ENCODE measurements at places on chromosomes 3 and 15. TPM values are rescaled to one million over a fixed set of nuclear protein-coding genes. Genes with fewer than 3 reads are reported as not detected.

DNA sequence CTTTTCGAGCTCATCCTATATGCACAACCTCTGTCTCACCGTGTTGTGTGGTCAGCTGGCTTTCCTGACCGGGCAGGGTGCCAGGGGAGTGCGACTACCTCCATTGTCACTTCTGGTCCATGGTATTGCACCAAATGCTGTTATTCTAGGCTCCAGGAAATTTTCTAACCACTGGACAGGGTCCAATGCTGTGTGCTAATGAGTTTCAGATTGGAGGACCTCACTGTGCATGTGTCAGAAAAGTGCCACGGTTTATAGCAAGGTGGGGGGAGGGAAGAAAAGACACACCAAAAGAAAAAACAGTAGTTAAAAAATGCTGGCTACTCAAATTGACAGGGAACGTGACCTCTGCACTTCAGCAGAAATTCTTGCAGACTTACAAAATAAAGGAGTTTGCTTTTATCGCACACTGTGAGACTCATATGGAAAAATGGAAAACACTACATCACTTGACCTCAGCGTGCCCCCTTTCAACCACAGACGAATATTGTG lies 480.1 kb downstream of the FOXP1 start:
- H3K36me3 ChIP-seq: peaks cover 15% of the 10 kb centered on the region
- H3K4me3 ChIP-seq: peak overlapping the region; percentile 47
- H3K27me3 ChIP-seq: no peaks in the 10 kb centered on the region
- H3K4me1 ChIP-seq: peaks cover 94% of the 10 kb centered on the region
- DNase-seq: no peak

- H3K27ac ChIP-seq: peak overlapping the region; percentile 42
- H3K4me3 ChIP-seq: no peak overlapping the region
- no peaks in the 10 kb centered on the region for H3K4me1 ChIP-seq
- peaks cover 15% of the 10 kb centered on the region for H3K36me3 ChIP-seq
- DNase-seq: no peak
Measured at GRCh38 chr3:196051282-196052076, 30.4 kb downstream of the TFRC start.

GRCh38 chr3:12237912-12238650 lies 50.8 kb upstream of the PPARG start:
- H3K27me3 ChIP-seq: peaks cover 47% of the 10 kb centered on the region
- H3K27ac ChIP-seq: no peak overlapping the region
- no peak for DNase-seq
- no peak overlapping the region for H3K4me3 ChIP-seq
- no peaks in the 10 kb centered on the region for H3K36me3 ChIP-seq

DNA sequence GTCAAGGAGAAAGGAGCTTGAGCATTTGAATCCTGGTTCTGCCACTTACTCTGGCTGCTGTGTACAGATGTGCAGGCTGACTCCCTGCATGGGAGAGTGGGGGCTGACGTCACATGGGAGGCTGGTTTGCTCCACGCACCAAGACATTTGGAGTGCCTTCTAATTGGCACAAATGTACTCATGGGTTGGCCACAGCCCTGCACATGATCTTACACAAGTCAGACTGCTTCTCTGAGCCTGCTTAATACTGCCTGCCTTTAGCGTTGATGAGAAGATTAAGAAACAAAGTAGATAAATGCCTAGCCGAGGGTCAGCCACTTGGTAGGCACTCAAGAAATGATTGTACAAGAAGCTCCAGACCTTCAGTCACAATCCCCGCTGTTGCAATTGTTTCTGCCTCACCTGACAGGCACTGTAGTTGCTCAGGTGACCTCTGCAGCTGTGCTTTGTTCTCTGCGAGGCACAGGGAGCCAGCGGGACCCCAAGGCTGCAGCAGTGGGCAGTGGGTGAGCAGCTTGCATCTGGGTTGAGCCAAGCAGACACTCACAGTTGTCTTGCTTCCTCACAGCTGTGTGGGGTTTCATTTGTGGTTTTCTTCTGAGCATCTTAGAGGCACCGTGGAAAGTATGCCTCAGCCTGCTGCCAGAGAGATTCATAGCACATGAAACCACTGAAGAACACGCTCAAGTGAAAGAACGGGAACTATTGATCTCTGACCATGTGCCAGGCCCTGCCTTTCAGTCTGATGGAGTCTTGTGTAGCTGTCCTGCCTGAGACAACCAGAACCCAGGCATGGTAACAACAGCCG lies 33.1 kb downstream of the GRK7 start:
- peaks cover 45% of the 10 kb centered on the region for H3K4me1 ChIP-seq
- no peaks in the 10 kb centered on the region for H3K27me3 ChIP-seq
- DNase-seq: peak; percentile 78
- H3K27ac ChIP-seq: peak overlapping the region; percentile 93
- H3K4me3 ChIP-seq: peak overlapping the region; percentile 88

DNA sequence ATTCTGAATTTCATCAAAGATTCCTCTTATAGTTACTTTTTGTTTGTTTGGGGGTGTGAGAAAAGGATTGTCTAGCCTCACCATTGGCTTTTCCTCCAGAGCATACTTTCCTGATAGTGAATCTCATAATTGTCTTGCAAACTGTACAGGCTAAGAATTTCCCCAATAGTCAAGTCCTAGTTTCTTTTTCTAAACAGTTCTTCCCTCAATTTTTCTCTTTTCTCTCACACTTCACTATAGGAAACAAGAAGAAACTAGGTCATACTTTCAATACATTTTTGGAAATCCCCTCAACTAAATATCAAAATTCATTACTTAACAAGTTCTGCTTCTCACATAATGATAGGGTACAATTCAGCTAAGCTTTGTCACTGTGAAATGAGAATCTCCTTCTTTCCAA lies 241.9 kb downstream of the IL20RB start:
- H3K4me1 ChIP-seq: no peaks in the 10 kb centered on the region
- H3K27ac ChIP-seq: no peak overlapping the region
- DNase-seq: no peak
- no peaks in the 10 kb centered on the region for H3K36me3 ChIP-seq
- H3K4me3 ChIP-seq: no peak overlapping the region

GRCh38 chr15:81007428-81008064 lies 6.8 kb downstream of the TLNRD1 start:
- H3K4me1 ChIP-seq: peaks cover 55% of the 10 kb centered on the region
- H3K4me3 ChIP-seq: no peak overlapping the region
- peaks cover 3% of the 10 kb centered on the region for H3K36me3 ChIP-seq
- peak overlapping the region; percentile 26 for H3K27ac ChIP-seq
- no peaks in the 10 kb centered on the region for H3K27me3 ChIP-seq
- no peak for DNase-seq

GRCh38 chr15:51281368-51281967 lies 56.9 kb downstream of the CYP19A1 start:
- peaks cover 15% of the 10 kb centered on the region for H3K27me3 ChIP-seq
- no peak overlapping the region for H3K4me3 ChIP-seq
- H3K4me1 ChIP-seq: peaks cover 4% of the 10 kb centered on the region
- DNase-seq: peak; percentile 21
- no peak overlapping the region for H3K27ac ChIP-seq
- H3K36me3 ChIP-seq: no peaks in the 10 kb centered on the region

DNA sequence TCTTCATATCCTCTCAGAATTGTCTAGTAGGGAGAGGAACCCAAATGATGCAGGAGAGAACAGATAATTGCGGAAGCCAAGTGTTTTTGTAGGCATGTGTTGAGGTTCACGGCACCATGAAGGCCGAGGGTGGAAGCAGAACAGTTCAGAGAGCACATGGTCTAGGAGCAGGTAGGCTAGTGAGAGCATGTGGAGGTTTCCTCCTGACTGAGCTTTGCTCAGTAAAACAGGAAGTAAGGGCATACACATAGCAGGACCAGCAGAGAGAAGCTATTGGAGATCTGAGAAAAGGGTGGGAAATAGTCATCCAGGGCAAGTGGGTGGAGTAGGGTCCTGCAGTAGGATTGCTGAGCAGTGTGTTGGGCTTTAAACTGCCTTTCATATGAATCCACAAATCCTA lies 491.1 kb downstream of the FHIT start:
- H3K4me1 ChIP-seq: no peaks in the 10 kb centered on the region
- H3K36me3 ChIP-seq: no peaks in the 10 kb centered on the region
- H3K4me3 ChIP-seq: no peak overlapping the region

DNA sequence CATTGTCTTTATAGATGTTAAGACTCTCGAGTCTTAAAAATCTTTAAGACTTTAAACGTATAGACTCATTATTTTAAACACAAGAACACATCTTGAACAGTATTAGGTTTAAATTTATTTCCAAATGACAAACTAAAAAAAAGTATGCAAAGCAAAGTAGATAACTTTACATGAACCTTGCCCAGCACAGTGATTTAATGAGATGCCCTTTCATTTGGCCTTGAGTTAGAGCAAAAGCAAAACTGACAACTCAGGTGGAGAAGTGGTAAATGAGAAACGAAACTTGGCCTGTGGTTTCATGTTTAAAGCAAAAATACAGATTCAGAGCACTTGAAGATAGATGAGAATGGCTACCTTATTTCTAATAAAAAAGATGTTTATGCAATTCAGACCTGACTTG lies 8.6 kb downstream of the GPR15 start:
- H3K36me3 ChIP-seq: peaks cover 8% of the 10 kb centered on the region
- H3K27ac ChIP-seq: peak overlapping the region; percentile 27
- peak overlapping the region; percentile 38 for H3K4me3 ChIP-seq
- peaks cover 86% of the 10 kb centered on the region for H3K4me1 ChIP-seq
- DNase-seq: peak; percentile 46
- no peaks in the 10 kb centered on the region for H3K27me3 ChIP-seq

- no peak overlapping the region for H3K27ac ChIP-seq
- H3K36me3 ChIP-seq: peaks cover 2% of the 10 kb centered on the region
- no peak for DNase-seq
- H3K27me3 ChIP-seq: no peaks in the 10 kb centered on the region
Measured at GRCh38 chr3:180898572-180898971, 13.9 kb upstream of the FXR1 start.

DNA sequence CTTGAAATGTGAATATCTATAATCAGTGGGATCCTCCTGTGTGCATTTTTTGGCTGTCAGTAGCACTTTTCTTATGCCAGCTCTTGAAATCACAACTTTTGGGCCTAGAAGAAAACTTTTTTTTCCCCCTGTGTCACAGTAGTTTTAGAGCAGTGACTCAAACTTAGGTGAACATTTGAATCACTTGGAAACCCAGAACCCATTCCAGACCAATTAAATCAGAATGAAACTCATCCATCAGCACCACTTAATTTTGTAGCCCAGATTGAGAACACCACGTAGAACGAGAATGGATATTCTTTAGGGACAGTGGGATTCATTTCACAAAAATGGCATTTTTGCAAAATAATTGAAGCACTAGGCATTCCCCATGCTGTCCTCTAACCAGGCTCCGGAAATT lies 224.8 kb upstream of the NANOGP8 start:
- no peak overlapping the region for H3K27ac ChIP-seq
- DNase-seq: no peak
- H3K27me3 ChIP-seq: no peaks in the 10 kb centered on the region
- no peaks in the 10 kb centered on the region for H3K36me3 ChIP-seq

- H3K4me1 ChIP-seq: no peaks in the 10 kb centered on the region
- DNase-seq: no peak
- H3K27me3 ChIP-seq: no peaks in the 10 kb centered on the region
- peak overlapping the region; percentile 55 for H3K27ac ChIP-seq
- H3K36me3 ChIP-seq: peaks cover 7% of the 10 kb centered on the region
- H3K4me3 ChIP-seq: no peak overlapping the region
Measured at GRCh38 chr15:75523011-75523410, 56.1 kb downstream of the PTPN9 start.

DNA sequence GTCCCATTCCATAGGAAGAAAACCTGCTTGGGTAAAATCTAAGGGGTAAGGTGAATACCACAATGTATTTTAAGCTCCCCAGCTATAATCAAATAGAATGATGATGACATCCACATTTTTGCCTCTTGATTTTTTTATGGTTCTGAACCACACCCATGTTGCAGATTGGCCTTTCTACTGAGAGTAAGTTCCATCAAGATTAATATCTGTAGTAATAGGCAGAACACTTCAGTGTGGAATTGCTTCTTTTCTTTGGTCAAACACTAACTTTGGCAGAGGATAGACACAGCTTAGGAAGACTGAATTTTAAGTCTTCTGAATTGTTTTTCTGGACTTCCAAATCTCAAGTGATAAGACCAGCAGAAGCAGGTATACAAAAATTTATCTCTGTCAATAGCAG lies 27.0 kb downstream of the PLS1 start:
- H3K4me3 ChIP-seq: no peak overlapping the region
- H3K27me3 ChIP-seq: no peaks in the 10 kb centered on the region
- no peak overlapping the region for H3K27ac ChIP-seq

- H3K4me1 ChIP-seq: peaks cover under 1% of the 10 kb centered on the region
- no peak overlapping the region for H3K4me3 ChIP-seq
- H3K36me3 ChIP-seq: peaks cover 5% of the 10 kb centered on the region
- DNase-seq: no peak
- no peak overlapping the region for H3K27ac ChIP-seq
Measured at GRCh38 chr3:190429681-190430080, 20.0 kb downstream of the TMEM207 start.

- H3K27ac ChIP-seq: no peak overlapping the region
- no peak for DNase-seq
- no peaks in the 10 kb centered on the region for H3K27me3 ChIP-seq
- H3K4me3 ChIP-seq: no peak overlapping the region
Measured at GRCh38 chr15:42954291-42954690, 33.7 kb upstream of the TTBK2 start.

DNA sequence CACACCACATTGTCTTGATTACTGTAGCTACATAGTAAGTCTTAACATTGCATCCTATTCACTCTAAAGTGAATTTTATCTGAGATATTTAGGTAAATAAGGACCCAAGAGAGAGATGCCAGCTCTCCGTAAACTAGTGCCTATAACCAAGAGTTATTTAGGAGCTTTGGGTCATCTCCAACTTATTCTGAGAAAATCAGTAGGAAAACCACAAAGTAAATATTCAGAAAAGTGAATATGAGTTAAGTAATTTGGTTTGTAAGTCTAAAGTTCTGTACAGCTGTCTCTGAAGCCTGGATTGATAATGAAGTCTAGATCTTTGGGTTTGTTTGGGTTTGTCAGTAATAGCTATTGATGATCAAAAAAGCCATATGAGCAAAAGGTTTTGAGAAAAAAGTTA lies 120.0 kb downstream of the FNDC3B start:
- H3K27ac ChIP-seq: peak overlapping the region; percentile 33
- peaks cover 9% of the 10 kb centered on the region for H3K4me1 ChIP-seq
- H3K36me3 ChIP-seq: no peaks in the 10 kb centered on the region
- H3K27me3 ChIP-seq: no peaks in the 10 kb centered on the region

DNA sequence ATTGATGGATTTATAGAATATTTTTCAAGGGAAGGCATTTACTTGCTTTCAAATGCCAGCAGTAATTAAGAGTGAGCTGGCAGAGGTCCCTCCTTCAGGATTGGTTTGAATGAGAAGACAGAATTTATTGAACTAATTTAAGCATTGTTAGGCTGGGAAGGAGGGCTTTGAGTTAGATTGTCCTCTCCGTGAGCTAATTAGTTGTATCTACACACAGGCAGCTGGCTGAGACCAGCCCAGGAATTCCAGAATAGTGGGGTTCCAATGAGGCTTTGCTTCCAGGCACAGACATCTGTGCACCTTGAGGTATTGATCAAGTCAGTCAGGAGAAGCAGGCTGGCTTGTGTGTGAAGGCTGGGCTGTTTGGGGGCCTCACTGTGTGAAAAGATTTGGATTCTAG lies 124.0 kb upstream of the WNT5A start:
- no peaks in the 10 kb centered on the region for H3K36me3 ChIP-seq
- H3K27me3 ChIP-seq: no peaks in the 10 kb centered on the region
- peaks cover 17% of the 10 kb centered on the region for H3K4me1 ChIP-seq

- no peak for DNase-seq
- no peaks in the 10 kb centered on the region for H3K36me3 ChIP-seq
- H3K4me3 ChIP-seq: no peak overlapping the region
- H3K4me1 ChIP-seq: no peaks in the 10 kb centered on the region
Measured at GRCh38 chr15:95538693-95539092, 791.8 kb upstream of the NR2F2 start.

Gene IGDCC3
- total RNA-seq: not detected

Gene ATP6V1A
- 31.3 TPM for total RNA-seq

Gene LRRC34
- total RNA-seq: 6.3 TPM

Gene SAMMSON
- total RNA-seq: not detected

Gene B3GALNT1
- total RNA-seq: 2.7 TPM

Gene SOX14
- not detected for total RNA-seq

Gene REC114
- not detected for total RNA-seq

All from activated T-cell treated with anti-CD3 and anti-CD28 coated beads, Interleukin-2, amount 50 U/mL, for 72 hours (primary cell).